ENCODE measurements at places on chromosomes 4 and X. TPM values are rescaled to one million over a fixed set of nuclear protein-coding genes. Genes with fewer than 3 reads are reported as not detected.

- no peak for DNase-seq
Measured at GRCh38 chrX:42149765-42150164, 226.4 kb upstream of the CASK start.

GRCh38 chrX:137194164-137194563 lies 160.4 kb upstream of the GPR101 start:
- DNase-seq: peak; percentile 56

DNA sequence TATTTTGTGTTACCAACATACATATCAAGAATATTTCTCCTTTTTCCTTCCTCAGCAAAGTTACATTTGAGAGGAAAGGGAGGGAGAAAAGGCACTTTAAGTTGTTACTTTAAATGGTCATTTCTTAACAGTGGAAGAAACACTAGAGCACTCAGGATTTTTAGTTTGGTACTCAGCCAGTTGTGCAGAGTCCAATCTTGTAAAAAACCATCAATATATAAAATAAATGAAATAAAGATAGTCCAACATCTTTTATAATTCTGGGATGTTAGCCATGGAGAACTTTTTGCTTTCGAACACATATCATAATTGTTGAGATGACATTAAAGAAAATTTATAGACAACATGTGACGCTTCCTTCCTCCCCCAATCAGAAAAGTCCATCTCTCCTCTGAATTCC lies 253.8 kb downstream of the QDPR start:
- DNase-seq: no peak

GRCh38 chr4:100268789-100269188 lies 78.5 kb upstream of the DDIT4L start:
- no peak for DNase-seq

GRCh38 chrX:117972711-117973109 lies 143.9 kb downstream of the KLHL13 start:
- no peak for DNase-seq

DNA sequence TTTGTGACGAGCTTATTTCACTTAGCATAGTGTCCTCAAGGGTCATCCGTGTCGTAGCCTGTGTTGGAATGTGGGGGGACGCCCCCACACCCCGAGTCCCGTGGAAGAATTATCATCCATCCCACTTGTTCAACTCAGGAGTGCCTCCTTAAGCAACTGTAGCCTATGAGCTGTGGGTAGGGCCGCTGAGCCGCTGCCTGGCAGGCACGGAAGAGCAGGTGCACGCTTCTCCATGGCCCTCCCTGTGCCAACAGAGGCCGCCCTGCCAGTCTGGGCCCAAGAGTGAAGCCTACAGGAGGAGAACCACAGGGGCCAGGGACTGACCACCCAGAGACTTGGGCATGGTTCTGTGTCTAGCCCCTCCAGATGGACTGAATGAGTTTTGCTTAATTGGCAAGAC lies 2.3 kb upstream of the RGS12 start:
- no peak for DNase-seq

DNA sequence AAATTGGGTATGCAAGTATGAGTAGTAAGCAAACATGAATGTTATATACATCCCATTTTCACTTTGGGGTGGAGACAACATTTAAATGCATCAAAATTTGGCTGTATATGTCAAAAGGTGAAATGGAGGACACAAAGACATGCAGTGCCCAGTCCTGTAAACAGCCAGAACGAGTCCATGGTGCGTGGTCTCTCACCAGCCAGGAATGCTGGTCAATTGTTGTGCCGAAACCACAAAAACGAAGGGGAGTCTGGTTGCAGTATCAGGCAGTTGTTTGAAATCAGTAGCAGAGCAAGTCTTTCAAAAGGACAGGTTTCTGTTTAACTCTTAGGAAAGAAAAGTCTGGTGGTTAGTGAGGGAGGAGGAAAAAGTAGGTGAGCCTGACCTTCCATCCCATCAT lies 22.3 kb upstream of the RNF150 start:
- DNase-seq: no peak

GRCh38 chrX:78066110-78066509 lies 37.9 kb upstream of the PGK1 start:
- DNase-seq: no peak

AFF2 gene
- 13.5 TPM for total RNA-seq

C4orf36 gene
- total RNA-seq: 8.6 TPM
